ENCODE measurements at places on chromosomes 6 and 20.

DNA sequence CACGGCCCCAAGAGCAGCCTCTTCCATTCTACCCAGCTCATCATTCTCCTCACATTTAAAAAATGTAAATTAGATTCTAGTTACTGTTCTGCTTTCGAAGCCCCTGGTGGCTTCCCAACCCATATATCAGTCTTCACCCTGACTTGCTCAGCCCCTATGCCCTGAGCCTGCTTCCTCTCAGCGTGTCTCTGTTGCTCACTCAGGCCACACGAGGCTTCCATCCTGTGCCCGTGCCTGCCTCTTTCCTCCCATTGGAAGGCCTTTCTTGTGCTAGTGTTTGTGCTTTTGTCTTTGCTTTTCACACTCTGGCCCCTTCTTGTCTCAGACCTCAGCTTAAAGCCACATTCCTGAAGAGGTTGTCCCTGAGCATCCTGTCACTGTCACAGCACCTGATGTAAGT, 78.1 kb downstream of the AFDN start:
- DNase-seq: no peak

DNA sequence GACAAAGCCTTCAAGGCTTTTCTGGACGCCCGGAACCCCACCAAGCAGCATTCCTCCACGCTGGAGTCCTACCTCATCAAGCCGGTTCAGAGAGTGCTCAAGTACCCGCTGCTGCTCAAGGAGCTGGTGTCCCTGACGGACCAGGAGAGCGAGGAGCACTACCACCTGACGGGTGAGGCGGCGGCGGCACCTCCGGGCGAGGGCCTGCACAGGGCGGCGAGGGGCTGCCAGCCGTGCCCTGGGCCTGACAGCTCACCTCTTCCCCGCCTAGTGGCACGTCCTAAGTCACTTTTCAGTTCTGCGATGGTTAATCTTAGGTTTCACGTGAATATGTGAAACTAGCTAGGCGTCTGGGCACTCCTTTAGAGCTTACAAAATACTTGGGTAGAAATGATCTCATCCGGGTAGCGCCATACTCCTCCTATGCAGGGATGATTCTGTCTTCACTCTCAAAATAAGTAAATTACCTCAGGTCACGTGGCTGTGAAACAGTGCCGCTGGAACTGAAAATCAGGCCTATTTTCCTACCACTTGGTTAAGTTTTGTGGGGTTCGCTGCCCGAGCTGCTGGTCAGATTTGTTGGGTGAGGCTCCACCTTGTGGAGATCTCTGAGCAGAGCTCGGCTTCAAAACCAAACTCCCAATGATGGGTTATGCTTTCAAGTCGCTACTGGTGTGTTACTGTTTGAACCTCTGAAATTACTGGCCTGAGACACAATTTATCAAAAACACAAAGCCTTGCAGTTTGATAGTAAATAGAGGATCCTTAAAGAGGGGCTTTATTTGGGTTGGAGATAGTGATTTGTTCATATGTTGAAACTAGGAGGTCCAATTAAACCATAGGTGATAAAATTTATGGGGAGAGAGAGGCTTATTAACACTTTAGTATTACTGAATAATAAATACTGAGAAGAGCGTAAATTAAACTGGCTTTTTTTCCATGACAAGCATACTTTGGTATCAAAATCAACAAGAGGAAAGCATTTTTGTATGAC, 15.5 kb upstream of the CLDN20 start:
- DNase-seq: peak; percentile 73

- no peak for DNase-seq
These were observed 70.4 kb upstream of the BLCAP start for GRCh38 chr20:37598100-37598543.

- DNase-seq: no peak
These were observed 54.8 kb upstream of the CCDC167 start for GRCh38 chr6:37554480-37554819.

DNA sequence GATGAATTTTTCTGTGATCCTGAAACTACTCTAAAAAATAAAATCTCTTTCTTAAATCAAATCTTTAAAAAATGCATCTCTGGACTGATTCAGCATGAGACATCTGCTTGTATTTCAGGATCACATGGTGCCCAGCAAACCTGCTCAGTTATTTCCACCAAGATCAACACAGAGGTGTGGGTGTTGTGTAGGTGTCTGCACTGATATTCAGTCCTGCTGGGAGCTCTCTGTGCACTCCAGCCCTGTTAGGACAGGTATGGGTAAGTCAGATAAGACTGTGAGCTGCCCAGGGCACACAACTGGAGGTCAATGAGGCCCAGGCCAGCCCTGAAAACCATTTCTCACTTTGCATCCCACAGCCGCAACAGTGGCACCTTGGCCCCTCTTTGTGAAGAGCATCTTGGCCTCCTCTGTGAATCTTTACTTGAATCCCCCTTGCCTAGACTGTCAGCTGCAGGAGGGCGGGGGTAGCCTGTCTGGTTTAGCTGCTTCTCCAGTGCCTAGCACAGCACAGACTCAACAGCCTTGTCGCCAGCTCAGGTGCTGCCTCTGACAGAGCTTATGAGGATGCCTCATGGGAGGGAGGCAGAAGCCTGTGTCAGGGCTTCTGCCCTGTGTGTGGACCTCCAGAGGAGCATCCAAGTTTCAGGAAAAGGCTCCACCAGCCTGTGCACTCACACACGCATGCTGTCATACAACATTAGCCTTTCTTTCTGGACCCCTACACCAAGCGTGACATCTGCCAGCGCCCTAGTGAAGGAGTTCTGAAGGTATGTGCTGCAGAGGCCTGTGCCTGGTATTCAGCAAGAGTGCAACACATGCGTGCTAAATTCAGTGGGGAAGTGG, 187.6 kb upstream of the CST7 start:
- peak; percentile 58 for DNase-seq

DNA sequence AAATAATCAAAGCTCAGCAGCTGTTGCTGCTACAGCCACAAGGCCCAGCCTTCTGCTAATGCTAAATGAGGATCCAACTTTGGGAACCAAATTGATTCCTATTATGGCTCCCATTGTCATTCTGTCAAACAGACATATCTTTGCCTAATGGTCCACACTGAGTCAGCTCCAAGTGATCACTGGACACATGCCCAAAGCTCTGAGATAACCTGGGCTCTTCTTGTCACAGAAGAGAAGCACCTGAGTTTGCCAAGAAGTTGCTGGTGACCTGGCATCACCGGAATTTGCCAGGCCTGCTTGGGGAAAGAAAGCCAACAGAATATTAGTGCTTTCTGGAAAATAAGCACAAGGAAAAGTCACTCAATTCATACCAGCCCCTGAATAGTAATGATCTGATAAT, 5.8 kb downstream of the TNFRSF21 start:
- DNase-seq: no peak

- DNase-seq: peak; percentile 68
These were observed 105.5 kb upstream of the BACH2 start for GRCh38 chr6:90401933-90402830.

DNA sequence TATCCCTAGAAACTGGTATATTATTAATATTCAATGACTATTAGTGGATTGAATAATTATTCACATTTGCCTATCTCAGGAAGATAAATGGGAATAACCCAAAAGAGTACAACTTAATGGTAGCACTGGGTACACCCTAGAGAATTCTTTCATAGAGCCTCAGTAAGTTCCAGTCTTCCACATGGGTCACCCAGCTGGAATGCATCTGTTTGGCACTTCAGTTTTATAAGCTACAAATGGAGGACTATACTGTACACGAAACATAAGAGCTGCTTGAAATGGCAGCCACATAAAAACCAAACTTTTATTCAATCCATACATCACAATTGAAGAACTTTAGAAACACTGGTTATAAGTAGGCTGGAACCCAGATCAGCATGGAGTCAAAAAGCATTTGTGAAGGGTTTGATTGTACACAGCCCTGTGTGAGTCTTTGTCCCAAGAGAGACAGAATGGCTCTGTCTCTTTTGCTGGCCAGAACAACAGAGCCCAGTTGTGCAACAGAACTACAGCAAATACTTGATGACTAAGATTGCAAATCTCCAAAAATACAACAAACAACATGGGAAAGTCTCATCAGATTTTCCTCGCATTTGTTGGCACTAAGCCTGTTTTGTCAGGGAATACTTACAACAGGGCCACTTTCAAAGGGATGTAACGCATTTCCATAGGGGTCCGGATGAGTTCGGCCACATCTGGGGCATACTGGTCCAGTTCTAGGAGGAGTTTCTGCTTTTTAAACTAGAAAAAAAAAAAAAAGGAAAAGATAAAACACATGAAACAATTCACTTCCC, 39.5 kb downstream of the PIGU start:
- no peak for DNase-seq

GRCh38 chr20:32124916-32125454, 15.5 kb downstream of the TM9SF4 start:
- DNase-seq: no peak

GRCh38 chr6:50819466-50819903, 814 bp downstream of the TFAP2B start:
- no peak for DNase-seq

- no peak for DNase-seq
These were observed 3.7 kb upstream of the RAET1E start for GRCh38 chr6:149901444-149902140.

DNA sequence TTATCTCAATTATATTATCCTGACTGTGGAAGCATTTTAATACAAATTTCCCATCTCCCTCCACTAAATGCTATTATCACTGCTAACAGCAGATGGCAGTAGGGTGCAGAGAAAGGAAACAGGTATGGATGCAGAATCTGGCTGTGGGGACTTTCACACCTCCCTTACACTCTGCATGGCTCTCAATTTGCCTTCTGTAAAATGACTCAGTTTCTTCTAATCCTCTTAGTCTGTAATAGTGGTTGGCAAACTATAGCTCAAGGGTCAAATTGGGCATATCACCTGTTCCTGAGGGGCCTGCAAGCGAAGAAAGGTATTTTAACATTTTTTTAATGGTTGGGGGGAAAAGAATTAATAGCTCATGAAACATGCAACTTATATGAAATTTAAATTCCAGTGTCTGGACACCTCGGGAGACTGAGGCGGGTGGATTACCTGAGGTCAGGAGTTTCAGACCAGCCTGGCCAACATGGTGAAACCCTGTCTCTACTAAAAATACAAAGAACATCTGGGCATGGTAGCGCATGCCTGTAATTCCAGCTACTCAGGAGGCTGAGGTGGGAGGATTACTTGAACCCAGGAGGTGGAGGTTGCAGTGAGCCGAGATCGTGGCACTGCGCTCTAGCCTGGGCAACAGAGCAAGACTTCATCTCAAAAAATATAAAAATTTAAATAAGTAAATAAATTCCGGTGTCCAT, 83.5 kb downstream of the ZMYND8 start:
- peak; percentile 69 for DNase-seq

- DNase-seq: no peak
These were observed 84.5 kb downstream of the DNAH8 start for GRCh38 chr6:38799529-38800184.

- DNase-seq: peak; percentile 65
These were observed 207.3 kb downstream of the GMDS start for GRCh38 chr6:2038092-2038491.

- DNase-seq: no peak
These were observed 898.0 kb upstream of the EYS start for GRCh38 chr6:66605011-66605410.

- DNase-seq: no peak
These were observed 108.6 kb upstream of the CITED2 start for GRCh38 chr6:139483079-139483478.

- DNase-seq: no peak
These were observed 80.6 kb downstream of the OTOR start for GRCh38 chr20:16828666-16829305.

GRCh38 chr6:20696676-20697075, 162.4 kb downstream of the CDKAL1 start:
- no peak for DNase-seq

DNA sequence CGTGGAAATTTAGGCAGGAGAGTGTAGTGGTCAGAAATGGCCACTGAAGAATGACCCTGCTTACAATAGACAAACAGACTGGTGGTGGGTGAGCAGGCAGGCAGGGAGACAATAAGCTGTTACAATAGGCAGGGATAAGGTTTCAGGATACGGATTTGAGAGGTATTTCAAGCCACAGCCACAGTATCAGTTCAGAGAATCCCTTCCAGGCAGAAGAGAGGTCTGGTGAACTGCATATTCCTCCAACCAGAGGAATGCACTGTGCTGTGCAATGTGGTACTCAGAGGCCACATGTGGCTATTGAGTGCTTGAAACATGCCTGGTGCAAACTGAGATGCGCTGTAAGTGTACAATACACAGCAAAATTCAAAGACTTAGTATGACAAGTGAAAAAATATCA, 20.6 kb downstream of the RMND1 start:
- no peak for DNase-seq

GRCh38 chr6:24353861-24354260, 4.0 kb downstream of the DCDC2 start:
- DNase-seq: no peak

DNA sequence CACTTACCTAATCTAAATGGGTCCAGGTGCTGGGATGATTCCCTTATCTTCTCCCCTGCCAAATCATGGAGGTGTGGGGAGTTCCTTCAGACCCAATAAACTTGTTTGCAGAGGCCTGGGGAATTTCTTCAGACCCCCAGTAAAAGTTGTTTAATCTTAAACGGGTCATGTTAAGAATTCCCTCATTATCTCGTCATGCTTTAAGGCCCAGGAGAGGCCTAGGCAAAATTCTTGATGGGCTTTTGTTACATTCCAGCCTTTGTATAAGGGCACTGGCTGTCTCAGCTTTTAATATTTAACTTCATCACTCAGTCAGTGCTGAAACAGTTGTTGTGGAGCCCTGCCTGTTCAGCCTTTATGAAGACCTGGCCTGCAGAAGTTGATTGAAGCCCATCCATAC, 11.0 kb upstream of the SLC35B3 start:
- DNase-seq: no peak

GRCh38 chr6:47476781-47477496, 650 bp upstream of the CD2AP start:
- DNase-seq: no peak

GRCh38 chr6:44042261-44042988, 84.8 kb downstream of the MRPL14 start:
- no peak for DNase-seq

GRCh38 chr20:22582386-22582963, 1.9 kb downstream of the FOXA2 start:
- no peak for DNase-seq

GRCh38 chr6:11096109-11096508, 2.5 kb downstream of the SMIM13 start:
- DNase-seq: peak; percentile 64

DNA sequence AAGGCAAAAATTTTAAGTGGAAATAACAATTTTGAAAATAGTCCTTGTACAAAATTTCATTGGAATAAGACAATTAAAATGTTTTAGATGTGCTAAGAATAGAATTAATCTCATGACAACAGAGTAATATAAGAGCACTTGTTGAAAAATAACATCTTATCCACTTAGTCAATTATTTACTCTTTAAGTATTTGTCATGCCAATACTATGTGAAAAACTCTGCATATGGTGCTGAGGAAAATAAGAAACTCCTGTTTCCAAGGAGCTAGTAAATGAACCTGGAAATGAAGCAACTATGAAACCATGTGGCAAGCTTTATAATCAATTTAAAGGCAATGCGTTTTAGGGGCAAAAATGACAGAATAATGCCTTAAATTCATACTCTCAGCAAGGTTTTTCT, 42.7 kb upstream of the HCRTR2 start:
- no peak for DNase-seq
